ENCODE measurements at places on chromosomes 16 and 17. TPM values are rescaled to one million over a fixed set of nuclear protein-coding genes. Genes with fewer than 3 reads are reported as not detected.

DNA sequence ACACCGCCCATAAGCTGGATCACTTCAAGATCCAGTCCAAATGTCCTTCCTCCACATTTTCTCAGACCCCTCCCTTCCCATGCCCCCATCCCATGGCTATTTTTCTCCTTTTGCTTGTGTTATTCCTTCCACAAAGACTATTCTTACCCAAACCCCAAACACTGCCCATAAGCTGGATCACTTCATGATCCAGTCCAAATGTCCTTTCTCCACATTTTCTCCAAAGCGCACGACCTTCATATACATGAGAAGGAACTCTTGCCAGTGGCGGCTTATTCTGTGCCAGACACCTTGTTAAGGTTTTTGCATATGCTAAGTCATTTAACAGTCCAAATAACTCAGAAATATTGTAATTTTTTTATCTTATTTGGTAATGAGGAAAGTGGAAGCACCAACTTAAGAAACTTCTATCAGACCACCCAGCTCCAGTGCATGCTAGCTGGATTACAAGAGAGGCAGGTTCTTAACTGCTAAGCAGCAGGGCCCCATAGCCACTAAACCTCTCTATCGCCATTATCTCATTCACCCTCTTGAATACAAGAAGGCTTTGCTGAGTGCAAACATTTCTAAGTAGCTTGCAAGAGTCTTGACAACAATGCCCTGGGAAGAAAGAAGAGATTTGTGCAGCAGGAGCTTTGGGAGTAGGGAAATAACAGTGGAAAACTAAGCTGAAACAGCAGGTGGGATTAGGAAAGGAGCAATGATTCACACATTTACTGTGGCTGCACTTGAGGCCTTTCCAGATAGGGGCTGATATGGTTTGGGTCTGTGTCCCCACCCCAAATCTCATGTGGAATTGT is 428.2 kb upstream of the MAF start:
- no peaks in the 10 kb centered on the region for H3K4me1 ChIP-seq
- no peak overlapping the region for H3K27ac ChIP-seq
- H3K4me3 ChIP-seq, result no peak overlapping the region
- no peaks in the 10 kb centered on the region for H3K36me3 ChIP-seq

- H3K4me1 ChIP-seq, result no peaks in the 10 kb centered on the region
- DNase-seq, result no peak
- H3K27ac ChIP-seq, result no peak overlapping the region
- H3K27me3 ChIP-seq, result no peaks in the 10 kb centered on the region
- no peaks in the 10 kb centered on the region for H3K36me3 ChIP-seq
- H3K4me3 ChIP-seq, result no peak overlapping the region
Measured at GRCh38 chr17:73533127-73533526, 111.1 kb downstream of the SDK2 start.

CACNG3 gene
- not detected for total RNA-seq

AIPL1 gene
- total RNA-seq, result not detected

RAPGEFL1 gene
- total RNA-seq, result 5.0 TPM

KRT28 gene
- total RNA-seq, result not detected

- H3K27me3 ChIP-seq, result no peaks in the 10 kb centered on the region
- no peak for DNase-seq
- H3K4me3 ChIP-seq, result no peak overlapping the region
- no peaks in the 10 kb centered on the region for H3K36me3 ChIP-seq
Measured at GRCh38 chr16:56305956-56306565, 114.8 kb downstream of the GNAO1 start.

GRCh38 chr16:27665881-27666280 is 115.9 kb downstream of the KATNIP start:
- no peaks in the 10 kb centered on the region for H3K36me3 ChIP-seq
- no peaks in the 10 kb centered on the region for H3K4me1 ChIP-seq
- no peak overlapping the region for H3K4me3 ChIP-seq
- H3K27ac ChIP-seq, result no peak overlapping the region

GRCh38 chr17:46756861-46757260 is 61.6 kb downstream of the WNT3 start:
- H3K36me3 ChIP-seq, result peaks cover 7% of the 10 kb centered on the region
- no peak overlapping the region for H3K27ac ChIP-seq
- no peak for DNase-seq
- no peaks in the 10 kb centered on the region for H3K4me1 ChIP-seq

GRCh38 chr16:88665148-88665547 is 2.3 kb upstream of the MVD start:
- H3K4me3 ChIP-seq, result no peak overlapping the region
- no peaks in the 10 kb centered on the region for H3K27me3 ChIP-seq
- H3K27ac ChIP-seq, result no peak overlapping the region

- H3K36me3 ChIP-seq, result no peaks in the 10 kb centered on the region
- H3K27ac ChIP-seq, result no peak overlapping the region
- no peaks in the 10 kb centered on the region for H3K27me3 ChIP-seq
- no peaks in the 10 kb centered on the region for H3K4me1 ChIP-seq
- H3K4me3 ChIP-seq, result no peak overlapping the region
Measured at GRCh38 chr17:49680314-49680713, 2.4 kb upstream of the SPOP start.

- no peaks in the 10 kb centered on the region for H3K4me1 ChIP-seq
- H3K27me3 ChIP-seq, result no peaks in the 10 kb centered on the region
- H3K36me3 ChIP-seq, result no peaks in the 10 kb centered on the region
- peak; percentile 30 for DNase-seq
- H3K27ac ChIP-seq, result peak overlapping the region; percentile 46
Measured at GRCh38 chr16:22685459-22685830, 128.5 kb upstream of the HS3ST2 start.

DNA sequence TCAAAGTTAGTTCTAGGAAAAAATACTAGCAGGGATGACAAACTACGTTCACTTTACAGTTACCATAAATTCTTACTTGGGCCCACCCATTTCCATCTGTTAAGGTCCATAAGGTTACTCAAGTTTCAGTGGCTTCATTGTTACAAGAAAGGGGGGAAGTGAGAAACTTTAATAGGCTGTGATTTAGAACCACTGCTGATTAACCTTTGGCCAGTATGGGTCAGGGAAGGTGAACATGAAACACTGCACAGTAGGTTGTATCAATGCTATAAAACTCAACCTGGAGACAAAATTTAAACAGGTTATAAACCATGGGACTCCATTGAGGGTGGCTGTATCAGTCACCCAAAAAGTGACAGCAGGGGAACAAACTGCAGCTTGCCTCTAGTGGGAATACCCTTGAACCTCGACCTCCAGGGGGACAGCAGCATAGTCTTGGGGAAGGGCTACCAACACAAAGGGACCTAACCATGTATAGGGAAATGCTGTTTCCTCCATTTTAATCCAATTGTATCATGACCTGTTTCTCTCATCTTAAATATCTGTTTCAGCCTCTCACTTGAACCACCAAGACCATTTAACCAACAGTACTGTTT is 10.4 kb downstream of the PTRH2 start:
- no peak overlapping the region for H3K27ac ChIP-seq
- no peak overlapping the region for H3K4me3 ChIP-seq
- DNase-seq, result no peak
- no peaks in the 10 kb centered on the region for H3K4me1 ChIP-seq

DNA sequence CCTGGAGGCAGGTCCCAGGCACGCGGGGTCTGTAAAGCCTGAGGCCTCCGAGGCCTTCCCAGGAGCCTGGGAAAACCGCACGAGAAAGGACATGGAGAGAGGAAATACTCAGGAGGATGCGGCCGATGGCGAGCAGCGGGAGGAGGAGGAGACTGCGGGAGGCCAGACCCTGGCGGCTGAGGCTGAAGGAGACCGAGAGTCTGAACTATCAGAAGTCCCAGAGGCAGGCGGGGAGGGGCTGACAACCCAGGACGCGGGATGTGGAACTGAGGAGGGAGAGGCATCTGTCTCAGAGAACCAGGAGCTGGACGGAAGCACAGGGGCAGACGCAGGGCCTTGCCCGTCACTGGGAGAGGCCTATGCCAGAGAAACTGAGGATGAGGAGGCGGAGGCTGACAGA is 2.4 kb downstream of the APOBR start:
- no peak for DNase-seq
- no peak overlapping the region for H3K27ac ChIP-seq
- H3K36me3 ChIP-seq, result no peaks in the 10 kb centered on the region
- no peaks in the 10 kb centered on the region for H3K27me3 ChIP-seq
- H3K4me3 ChIP-seq, result no peak overlapping the region

TPSG1 gene
- 0.73 TPM for total RNA-seq

GRCh38 chr17:57667461-57667923 is 77.6 kb downstream of the CCDC182 start:
- H3K4me3 ChIP-seq, result no peak overlapping the region
- peaks cover 4% of the 10 kb centered on the region for H3K4me1 ChIP-seq
- H3K36me3 ChIP-seq, result no peaks in the 10 kb centered on the region
- no peaks in the 10 kb centered on the region for H3K27me3 ChIP-seq
- peak; percentile 45 for DNase-seq

GRCh38 chr16:84278968-84279367 is 15.7 kb upstream of the WFDC1 start:
- H3K27ac ChIP-seq, result no peak overlapping the region
- H3K27me3 ChIP-seq, result no peaks in the 10 kb centered on the region
- H3K36me3 ChIP-seq, result no peaks in the 10 kb centered on the region
- no peak for DNase-seq
- H3K4me3 ChIP-seq, result no peak overlapping the region
- no peaks in the 10 kb centered on the region for H3K4me1 ChIP-seq

DOC2A gene
- 0.48 TPM for total RNA-seq

GRCh38 chr16:76784530-76784929 is 406.5 kb upstream of the MON1B start:
- no peak for DNase-seq
- H3K4me3 ChIP-seq, result no peak overlapping the region
- no peaks in the 10 kb centered on the region for H3K27me3 ChIP-seq
- H3K27ac ChIP-seq, result no peak overlapping the region

DPEP3 gene
- not detected for total RNA-seq

- H3K4me3 ChIP-seq, result no peak overlapping the region
- peaks cover 6% of the 10 kb centered on the region for H3K4me1 ChIP-seq
- no peaks in the 10 kb centered on the region for H3K36me3 ChIP-seq
- H3K27ac ChIP-seq, result no peak overlapping the region
Measured at GRCh38 chr17:81931557-81932332, 4.2 kb upstream of the MAFG start.

DNA sequence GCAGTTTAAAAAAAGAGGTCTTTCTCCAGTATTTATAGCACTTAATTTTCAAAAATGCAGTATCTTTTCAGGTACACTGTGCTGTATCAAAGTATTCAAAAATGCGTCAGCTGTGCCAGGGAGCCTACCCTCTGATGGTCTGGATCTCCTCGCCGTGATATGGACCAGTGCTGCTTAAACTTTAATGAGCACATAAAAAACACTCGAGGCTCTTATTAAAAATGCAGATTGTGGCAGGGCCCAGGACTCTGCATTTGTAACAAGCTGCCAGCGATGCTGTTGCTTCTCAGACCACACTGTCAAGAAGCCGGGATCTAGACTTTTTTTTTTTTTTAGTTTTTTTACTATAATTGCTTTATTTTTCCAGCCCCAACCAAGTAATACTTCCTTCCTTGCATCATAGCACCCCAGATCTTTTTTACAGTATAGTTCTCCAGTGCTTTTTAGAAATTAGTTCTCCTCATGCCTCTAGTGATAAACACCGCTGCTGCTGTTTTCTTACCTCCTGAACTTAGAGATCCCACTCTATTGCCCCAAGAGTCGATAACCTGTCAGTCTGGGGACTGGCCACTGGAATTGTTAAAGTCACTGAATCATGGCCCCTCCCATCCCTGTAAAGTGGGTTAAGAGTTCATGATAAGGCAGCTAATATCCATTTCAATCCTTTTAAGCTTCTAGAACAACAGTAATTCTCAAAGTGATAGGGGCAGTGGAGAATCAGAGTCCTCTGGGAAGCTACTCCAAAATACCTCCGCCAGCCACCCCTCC is 1.6 kb upstream of the SMARCD2 start:
- no peak for DNase-seq
- H3K27me3 ChIP-seq, result no peaks in the 10 kb centered on the region

- peaks cover 25% of the 10 kb centered on the region for H3K36me3 ChIP-seq
- no peak for DNase-seq
- H3K27ac ChIP-seq, result peak overlapping the region; percentile 80
Measured at GRCh38 chr17:2701161-2701995, 10.2 kb downstream of the CLUH start.

DNA sequence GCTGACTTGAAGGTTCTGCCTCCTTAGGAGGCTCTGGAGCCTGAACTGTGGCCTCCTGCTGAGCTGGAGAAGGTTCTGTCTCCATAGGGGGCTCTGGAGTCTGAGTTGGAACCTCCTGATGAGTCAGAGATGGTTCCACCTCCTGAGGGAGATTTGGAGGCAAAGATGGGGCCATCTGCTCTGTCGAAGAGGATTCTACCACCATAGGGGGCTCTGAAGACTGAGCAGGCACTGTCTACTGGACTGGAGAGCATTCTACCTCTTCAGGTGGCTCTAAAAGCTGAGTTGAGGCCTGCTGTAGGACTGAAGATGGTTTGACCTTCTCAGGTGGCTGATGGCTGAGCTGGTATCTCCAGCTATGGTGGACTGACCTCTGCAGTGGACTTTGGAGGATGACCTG is 16.2 kb downstream of the RDM1 start:
- no peak overlapping the region for H3K27ac ChIP-seq
- H3K4me1 ChIP-seq, result no peaks in the 10 kb centered on the region
- H3K27me3 ChIP-seq, result no peaks in the 10 kb centered on the region

GDPD1 gene
- 0.96 TPM for total RNA-seq

DNA sequence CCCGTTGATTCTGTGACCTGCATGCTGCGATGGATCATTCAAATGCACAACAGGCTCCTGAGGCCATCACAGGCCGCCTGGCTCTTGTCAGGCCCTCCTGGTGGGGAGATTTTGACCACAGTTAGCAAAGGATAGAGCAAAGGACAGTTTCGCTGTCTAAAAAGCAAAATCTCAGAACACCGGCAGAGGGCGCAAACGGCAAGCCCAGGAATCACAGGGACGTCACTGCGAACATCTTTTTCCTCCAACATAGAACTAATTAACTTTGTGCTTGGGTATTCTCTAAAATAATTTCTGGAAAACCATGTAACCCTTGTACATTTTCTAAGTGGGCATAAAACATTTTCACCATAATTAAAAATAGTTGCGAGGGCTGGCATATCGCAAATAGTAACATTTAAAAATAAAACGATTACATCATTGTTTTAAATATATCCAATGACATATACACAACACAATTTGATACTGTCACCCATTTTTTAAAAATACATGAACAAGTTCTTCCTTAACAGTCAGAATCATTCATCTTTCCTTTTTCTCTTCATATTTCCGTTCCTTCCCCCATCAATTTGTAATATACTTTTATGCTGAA is 19.7 kb upstream of the SLC47A1 start:
- no peak overlapping the region for H3K4me3 ChIP-seq
- no peaks in the 10 kb centered on the region for H3K36me3 ChIP-seq
- no peak overlapping the region for H3K27ac ChIP-seq
- DNase-seq, result peak; percentile 61
- no peaks in the 10 kb centered on the region for H3K4me1 ChIP-seq

NPB gene
- not detected for total RNA-seq
